ENCODE measurements at places on chromosomes 7 and 10.

- H3K4me1 ChIP-seq, result no peaks in the 10 kb centered on the region
- H3K36me3 ChIP-seq, result peaks cover 29% of the 10 kb centered on the region
- no peaks in the 10 kb centered on the region for H3K27me3 ChIP-seq
- DNase-seq, result no peak
- H3K4me3 ChIP-seq, result no peak overlapping the region
Observed at GRCh38 chr7:23346316-23346715, 47.2 kb downstream of the MALSU1 start.

DNA sequence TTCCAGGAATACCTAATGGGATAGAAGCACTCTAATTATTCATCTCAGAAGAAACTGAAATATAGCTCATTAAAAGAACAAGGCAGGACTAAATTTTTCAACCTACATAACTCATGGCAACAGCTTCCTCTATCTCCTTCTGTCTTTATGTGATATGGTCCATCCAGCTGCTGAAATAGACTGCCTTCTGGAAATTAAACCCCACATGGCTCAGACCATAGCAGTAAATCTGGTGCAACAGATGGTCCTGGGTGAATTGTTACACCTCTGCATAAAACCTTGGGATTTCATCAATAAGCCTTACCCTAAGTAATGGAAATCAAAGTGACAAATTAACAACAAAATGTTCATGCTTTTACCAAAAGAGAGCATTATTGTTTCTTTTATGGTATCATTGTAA lies 205.6 kb upstream of the CSTF2T start:
- H3K27me3 ChIP-seq, result no peaks in the 10 kb centered on the region
- no peak overlapping the region for H3K27ac ChIP-seq
- H3K4me3 ChIP-seq, result no peak overlapping the region
- H3K36me3 ChIP-seq, result no peaks in the 10 kb centered on the region
- no peak for DNase-seq

DNA sequence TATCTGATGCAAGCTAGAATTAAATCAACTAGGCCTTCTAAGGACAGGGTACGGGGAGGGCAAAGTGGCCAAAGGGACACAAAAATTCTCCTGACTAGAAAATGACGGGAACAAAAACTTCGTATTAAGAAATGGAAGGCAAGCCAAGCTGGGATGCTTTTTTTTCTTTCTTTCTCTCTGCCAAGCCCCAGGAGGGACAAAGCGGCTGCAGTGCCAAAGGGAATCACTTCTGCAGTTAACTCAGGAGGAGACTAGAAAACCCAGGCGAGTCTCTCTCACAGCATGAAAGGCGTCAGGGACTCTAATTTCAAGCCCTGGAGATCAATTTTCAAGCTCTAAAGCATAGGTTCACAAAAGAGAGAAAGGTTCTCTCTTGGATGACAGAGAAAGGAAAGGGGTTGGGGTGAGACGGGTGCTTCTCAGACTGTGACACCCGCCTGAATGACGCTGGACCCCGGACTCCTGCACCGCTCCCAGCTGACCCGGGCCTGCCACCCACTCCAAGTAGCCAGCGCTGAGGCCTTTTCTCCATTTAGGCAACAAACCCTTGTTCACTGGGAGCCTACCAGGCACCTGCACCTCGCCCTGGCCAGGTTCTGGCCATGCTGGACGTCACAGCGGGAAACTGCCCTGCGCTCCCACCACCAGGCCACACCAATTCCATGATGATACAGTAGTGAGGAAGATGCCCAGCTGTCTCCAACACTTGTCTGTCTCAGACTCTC lies 56.5 kb downstream of the KIAA1549 start:
- no peaks in the 10 kb centered on the region for H3K4me1 ChIP-seq
- no peak for DNase-seq
- no peak overlapping the region for H3K27ac ChIP-seq
- no peak overlapping the region for H3K4me3 ChIP-seq

DNA sequence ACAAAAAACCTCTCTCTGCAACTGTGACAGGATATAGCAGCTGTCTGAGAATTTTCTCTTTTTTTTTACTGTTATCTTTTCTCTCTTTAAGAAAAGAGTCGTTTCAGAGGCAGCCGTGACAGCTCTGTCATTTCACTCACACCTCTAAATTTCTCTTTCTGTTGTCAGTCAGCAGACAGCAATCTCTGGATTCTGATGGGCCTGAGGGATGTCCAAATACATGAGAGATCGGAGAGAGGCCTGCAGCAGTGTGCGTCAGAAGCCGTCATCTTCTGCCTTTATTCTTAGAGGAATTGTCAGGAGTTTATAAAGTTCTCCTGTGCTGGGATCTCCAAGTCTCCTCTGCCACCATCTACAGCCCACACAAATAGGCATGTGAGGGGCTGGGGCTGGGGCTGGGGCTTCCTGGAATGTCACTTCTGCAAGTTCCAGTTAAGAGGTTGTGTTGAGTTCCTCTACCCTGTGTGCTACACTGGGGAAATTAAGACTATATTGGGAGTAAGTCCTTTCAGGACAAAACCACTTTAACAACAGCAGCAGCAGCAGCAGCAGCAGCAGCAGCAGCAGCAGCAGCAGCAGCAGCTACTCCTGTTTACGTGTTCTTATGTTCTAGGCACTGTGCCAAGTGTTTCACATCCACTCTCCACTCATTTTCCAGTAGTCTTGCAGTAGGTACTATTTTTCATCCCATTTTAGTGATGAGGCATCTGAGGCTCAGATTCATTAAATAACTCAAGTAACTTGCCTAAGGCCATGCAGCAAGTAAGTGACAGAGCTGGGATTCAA lies 541.3 kb downstream of the LRMDA start:
- H3K27ac ChIP-seq, result no peak overlapping the region
- no peaks in the 10 kb centered on the region for H3K27me3 ChIP-seq
- H3K4me3 ChIP-seq, result no peak overlapping the region
- DNase-seq, result peak; percentile 79
- H3K4me1 ChIP-seq, result peaks cover 15% of the 10 kb centered on the region

DNA sequence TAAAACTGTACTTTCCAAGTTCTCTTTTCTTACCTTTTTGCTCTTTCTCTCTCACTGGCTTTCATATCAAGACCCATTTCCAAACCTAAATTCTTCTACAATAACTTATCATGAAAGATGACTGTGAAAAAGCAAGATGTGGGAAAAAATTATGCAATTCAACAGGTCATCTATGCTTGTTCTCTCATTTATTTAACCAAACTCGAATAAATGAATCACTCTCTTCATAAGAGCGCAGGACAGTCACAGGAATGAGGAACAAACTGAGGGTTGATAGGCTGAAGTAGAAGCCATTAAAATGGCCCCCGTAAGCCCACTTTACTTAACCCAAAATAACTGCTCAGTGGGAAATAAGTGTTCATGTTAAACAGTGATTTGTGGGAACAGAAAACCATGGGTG lies 1289.7 kb upstream of the SORCS1 start:
- peak; percentile 8 for DNase-seq
- no peaks in the 10 kb centered on the region for H3K27me3 ChIP-seq
- H3K27ac ChIP-seq, result no peak overlapping the region
- H3K36me3 ChIP-seq, result no peaks in the 10 kb centered on the region
- no peaks in the 10 kb centered on the region for H3K4me1 ChIP-seq

DNA sequence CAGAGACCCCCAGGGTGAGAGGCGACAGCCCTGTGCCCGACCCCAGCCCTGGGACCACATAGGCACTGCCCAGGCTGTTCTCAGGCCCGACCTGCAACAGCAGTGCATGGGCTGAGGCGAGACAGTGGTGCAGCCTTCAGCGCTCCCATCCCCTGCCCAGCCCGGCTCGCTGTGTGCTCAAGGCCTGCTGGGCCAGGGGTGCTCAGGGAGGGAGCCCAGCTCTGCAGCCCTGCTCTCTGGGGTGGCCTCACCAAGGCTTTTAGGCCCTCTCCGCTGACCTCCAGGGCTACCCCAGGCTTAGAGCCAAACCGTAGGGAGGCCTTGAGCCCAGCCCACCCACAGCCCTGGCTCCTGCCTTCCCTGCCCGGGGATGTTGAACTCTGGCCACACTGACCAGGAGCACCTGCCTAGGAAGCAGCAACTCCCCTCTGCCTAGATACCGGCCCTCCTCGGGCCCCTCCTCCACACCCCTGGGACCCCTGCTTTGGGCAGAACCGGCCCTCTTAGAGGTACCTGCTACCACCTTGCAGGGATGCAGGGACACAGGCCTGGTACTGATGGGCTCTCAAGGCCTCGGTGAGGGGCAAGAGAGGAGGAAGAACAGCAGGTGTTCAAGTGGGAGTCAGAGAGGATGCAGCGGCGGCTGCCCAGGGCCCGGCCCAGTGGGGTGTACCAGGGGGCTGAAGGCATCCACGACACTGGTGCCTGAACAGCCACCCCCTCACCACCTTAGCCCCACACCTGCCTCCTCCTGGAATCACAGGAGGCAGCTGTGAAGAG lies 231.5 kb downstream of the ELFN1 start:
- H3K27me3 ChIP-seq, result no peaks in the 10 kb centered on the region
- no peak overlapping the region for H3K27ac ChIP-seq
- H3K4me3 ChIP-seq, result no peak overlapping the region
- peaks cover 11% of the 10 kb centered on the region for H3K36me3 ChIP-seq
- no peaks in the 10 kb centered on the region for H3K4me1 ChIP-seq

GRCh38 chr7:73423519-73424488 lies 9.8 kb upstream of the FZD9 start:
- H3K4me1 ChIP-seq, result peaks cover 15% of the 10 kb centered on the region
- H3K27me3 ChIP-seq, result no peaks in the 10 kb centered on the region
- peak; percentile 72 for DNase-seq
- peak overlapping the region; percentile 59 for H3K27ac ChIP-seq

DNA sequence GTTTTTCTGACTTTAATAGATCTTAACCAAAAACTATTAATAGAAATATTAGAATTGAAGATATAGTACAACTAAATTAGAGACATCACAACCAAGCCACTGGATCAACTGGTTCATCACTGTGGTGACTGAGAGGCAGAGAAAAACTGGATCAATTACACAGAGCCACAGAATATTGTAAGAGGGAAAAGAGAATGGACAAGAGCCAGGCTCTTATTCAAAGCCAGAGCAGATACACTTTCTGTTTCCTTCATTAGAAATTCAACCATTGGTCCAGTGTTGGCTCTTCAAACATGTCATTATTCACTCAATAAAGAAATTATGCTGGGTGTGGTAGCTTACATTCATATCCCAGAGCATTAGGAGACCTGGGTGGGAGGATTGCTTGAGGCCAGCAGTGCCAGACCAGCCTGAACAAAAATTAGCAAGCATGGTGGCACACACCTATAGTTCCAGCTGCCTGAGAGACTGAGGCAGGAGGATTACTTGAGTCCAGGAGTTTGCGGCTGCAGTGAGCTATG lies 295.1 kb downstream of the NEBL start:
- no peak overlapping the region for H3K4me3 ChIP-seq
- peaks cover 4% of the 10 kb centered on the region for H3K4me1 ChIP-seq
